Immature natural killer cell (primary cell): ENCODE measurements at places on chromosomes 6 and 20.
A peak's percentile ranks its signal among the peaks of the same experiment; 100 is the strongest.

DNA sequence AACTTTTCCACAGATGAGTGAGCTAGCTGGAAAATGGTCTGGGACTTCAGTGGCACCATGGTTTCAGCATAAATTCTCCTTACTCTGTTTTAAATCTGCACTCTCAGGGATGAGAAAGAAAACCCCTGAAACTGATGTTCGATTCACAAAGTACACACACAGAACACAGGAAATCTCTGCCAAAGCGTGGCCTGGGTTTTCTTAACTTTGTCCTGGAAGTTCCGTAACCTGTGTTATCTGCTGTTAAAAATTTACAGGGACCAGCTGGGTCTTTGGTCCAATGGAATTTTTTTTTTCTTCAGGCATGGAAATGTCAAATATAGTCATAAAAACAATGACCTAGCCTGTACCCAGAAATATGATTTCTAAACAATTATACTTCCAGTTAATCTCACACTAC, 7.3 kb downstream of the SCML4 start:
- no peak for DNase-seq

DNA sequence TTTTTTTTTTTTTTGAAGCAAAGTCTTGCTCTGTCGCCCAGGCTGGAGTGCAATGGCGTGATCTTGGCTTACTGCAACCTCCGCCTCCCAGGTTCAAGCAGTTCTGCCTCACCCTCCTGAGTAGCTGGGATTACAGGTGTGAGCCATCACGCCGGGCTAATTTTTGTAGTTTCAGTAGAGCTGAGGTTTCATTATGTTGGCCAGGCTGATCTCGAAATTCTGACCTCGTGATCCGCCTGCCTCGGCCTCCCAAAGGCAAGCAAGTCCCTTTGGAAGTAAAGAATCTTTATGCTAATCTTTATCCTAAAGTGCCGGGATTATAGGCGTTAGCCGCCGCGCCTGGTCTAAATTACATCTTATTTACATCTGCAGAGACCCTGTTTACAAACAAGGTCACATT, 1.5 kb downstream of the PSMG4 start:
- DNase-seq: no peak

DNA sequence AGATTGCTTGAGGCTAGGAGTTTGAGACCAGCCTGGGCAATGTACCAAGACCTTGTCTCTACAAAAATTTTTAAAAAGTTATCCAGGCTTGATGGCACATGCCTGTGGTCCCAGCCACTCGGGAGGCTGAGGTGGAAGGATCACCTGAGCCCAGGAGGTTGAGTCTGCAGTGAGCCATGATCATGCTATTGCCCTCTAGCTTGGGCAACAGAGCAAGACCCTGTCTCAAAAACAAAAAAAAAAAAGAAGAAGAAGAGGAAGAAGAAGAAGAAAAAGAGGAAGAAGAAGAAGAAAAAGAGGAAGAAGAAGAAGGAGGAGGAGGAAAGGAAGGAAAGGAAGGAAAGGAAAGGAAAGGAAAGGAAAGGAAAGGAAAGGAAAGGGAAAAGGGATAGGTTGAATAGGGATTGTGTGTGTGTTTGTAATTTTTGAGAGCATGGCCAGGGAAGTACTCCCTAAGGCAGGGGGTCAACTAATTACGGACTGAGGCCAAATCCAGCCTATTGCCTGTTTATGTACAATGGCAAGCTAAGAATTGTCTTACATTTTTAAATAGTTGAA, 43.0 kb upstream of the ZNF217 start:
- DNase-seq: no peak

DNA sequence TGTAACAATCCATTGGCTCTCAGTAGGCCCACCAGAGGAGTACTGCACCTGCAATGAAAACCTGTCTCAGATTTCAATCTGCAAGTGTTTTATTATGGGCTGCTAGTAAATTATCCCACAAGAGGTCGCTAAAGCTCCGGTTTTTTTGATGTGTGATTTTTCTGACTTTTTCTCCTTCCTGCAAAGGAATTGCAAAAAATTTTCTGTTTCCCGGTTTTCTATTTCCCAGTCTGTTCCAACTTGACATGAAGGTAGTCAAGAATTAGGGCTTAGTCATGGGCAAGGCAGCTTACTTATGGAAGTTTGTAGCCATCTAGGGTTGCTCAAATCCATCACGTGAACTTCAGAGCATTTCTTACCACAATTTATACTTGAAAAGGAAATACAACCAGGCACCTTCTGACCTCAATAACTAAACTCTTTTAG, 38.5 kb upstream of the AHI1 start:
- peak; percentile 63 for DNase-seq

DNA sequence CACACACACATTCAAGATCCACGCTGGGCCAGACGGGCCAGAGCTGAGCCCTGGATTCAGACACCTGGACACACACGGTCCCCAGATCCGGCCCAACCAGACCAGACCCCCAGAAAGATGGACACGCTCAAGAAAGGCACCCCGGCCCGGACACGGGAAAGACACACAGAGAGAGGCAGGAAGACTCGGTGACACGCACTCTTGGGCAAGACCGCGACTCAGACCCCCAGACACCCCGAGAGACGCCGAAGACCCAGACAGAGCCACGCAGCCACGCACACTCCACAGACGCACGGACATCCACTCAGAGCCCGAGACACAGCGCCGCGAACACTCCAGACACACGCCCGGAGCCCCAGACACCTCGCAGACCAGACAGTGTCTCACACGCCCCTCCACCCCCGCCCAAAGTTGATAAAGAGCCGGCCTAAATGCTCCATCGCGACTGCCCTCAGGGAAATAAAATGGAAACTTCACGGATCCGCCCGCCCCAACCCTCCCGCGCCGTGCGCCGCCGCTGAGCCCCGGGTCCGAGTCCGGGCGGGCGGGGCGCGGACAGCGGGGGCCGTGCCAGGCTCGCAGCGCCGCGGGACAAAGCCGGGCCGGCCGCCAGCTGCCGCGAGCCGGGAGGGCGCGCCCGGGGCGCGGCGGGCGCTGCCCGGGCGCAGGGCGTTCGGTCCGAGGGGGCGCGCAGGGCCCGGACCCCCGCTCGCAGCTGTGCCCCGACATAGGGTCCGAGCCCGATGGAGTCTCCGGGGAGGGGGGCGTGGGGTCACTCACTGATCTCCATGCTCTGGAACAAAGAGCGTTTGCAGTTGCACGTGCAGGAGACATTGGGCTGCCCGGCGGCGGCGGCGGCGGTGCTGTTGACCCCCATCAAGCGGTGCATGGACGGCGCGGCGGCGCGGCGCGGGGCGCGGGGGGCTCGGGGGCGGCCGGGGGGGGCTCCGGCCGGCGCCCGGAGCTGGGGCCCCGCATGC, 831 bp downstream of the PMEPA1 start:
- peak; percentile 21 for DNase-seq

- DNase-seq: peak; percentile 72
Observed at GRCh38 chr6:32154514-32155161, 697 bp downstream of the PPT2 start.

DNA sequence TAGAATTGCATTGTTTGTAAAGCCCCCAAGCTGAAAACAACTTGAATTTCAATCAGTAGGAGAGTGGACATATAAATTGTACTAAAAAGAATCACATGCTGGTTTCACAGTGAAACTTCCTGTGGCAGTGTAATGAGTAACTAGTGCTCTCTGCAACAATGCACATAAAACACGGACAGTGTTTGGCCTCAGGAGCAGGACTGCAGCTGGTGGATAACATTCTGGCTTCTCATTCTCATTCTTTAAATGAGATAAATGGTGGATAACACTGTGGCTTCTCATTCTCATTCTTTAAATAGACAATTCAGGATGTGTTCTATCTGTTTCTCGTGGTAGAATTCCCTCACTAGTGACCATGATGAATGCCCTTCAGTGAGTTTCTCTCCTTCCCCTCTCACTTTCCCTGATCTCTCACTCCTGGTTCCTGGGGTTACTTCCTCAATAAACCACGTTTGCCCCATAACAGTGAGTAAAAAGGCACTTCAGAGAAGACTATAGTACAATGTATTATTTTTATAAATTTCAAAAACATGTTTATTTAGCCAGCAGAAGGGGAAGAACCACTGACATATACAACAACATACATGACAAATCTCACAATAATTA, 59.9 kb downstream of the SLC22A2 start:
- DNase-seq: no peak

DNA sequence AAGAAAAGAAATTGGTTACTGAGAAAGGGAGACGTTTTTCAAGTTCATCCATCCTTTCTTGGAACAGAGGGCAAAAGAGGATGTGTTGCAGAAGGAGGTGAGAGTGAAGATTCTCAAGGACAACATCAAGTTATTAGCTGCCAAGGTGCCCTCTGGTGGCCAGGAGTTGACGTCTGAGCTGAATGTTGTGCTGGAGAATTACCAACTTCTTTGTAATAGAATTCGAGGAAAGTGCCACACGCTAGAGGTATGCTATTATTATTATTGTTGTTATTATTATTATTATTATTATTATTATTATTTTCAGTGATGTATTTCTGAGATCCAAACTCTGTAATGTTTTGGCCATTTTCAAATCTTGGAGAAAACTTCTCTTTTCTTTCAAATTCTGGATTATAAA, 197.0 kb downstream of the UTRN start:
- peak; percentile 30 for DNase-seq

GRCh38 chr6:28167068-28167467, 25.4 kb downstream of the ZKSCAN8 start:
- no peak for DNase-seq

DNA sequence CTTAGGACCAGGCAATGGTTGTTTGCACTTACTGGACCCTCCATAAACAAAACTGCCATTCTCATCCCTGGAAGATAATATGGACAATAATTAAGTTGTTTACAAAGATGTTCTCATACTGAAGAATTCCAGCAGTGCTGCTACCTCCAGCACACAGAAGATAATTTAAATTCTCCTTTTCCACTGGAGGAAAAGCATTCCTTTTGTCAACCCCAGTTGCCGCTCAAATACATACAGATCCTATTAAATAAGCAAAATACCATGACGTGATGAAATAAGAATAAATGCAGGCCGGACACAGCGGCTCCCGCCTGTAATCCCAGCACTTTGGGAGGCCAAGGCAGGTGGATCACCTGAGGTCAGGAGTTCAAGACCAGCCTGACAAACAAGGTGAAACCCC, 54.5 kb upstream of the IPCEF1 start:
- no peak for DNase-seq

DNA sequence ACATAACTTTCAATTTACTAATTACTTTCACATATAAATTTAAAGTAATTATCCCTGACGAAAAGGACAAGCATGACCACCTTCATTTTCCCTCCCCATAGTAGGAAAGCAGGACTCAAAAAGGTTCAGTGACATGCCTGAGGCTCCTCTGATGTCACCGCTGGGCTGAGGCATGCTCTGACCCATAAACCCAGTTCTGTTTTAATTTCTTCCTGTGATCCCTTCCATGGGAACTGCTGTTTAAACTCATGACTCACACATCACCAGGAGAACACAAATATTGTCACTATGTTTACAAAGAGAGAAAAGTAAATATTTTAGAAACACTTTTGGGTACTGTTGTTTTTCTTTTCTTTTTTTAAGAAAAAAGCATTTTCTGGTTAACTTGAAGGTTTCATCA, 38.0 kb upstream of the NR2E1 start:
- no peak for DNase-seq

DNA sequence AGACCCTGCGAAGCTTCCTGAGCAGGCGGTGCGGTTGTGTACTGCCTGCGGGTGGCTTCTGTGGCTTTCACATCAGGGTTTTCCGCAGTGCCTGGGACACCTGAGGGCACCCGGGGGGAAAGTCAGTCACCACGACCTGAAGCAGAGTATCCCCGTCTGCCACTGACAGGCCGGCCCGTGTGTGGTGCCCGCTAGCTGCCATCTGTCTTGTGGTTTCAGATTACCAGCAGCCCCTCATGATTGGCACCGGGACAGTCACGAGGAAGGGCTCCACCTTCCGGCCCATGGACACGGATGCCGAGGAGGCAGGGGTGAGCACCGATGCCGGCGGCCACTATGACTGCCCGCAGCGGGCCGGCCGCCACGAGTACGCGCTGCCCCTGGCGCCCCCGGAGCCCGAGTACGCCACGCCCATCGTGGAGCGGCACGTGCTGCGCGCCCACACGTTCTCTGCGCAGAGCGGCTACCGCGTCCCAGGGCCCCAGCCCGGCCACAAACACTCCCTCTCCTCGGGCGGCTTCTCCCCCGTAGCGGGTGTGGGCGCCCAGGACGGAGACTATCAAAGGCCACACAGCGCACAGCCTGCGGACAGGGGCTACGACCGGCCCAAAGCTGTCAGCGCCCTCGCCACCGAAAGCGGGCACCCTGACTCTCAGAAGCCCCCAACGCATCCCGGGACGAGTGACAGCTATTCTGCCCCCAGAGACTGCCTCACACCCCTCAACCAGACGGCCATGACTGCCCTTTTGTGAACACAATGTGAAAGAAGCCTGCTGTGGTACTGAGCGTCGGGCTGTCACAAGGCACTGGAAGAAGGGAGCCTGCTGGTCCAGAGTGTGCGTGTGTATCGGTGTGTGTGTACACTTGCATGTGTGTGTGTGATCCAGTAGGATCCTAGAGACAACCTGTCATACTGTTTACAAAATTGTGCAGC, 54.4 kb downstream of the GOPC start:
- peak; percentile 65 for DNase-seq

DNA sequence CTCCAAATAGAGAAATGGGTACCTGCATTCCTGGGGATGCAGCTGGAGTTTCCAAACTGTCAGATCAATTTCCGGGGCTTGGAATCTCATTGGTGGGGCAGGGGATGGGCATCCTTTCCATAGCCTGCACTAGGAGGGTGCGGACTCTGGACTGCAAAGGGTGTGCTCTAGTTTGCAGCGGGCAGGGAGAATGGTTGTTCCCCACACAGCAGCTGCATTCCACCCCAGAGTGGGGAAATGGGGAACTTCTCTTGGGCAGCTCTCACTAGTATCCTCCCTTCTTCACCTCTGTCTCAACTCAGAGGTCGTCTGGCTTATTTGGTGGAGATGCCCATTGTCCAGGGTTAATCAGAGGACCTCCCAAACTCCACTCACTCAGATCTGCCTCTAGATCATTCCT, 34.5 kb upstream of the CDKN1A start:
- no peak for DNase-seq

GRCh38 chr6:119428633-119429032, 79.1 kb upstream of the MAN1A1 start:
- DNase-seq: no peak

- DNase-seq: no peak
Observed at GRCh38 chr20:38728911-38729642, 4.8 kb downstream of the SLC32A1 start.

GRCh38 chr6:150068720-150069648, at the start of gene ULBP3:
TSS of gene ULBP3 (minus strand) at chr6:150069121. CDS start at chr6:150069066, 55 bp downstream.
- DNase-seq: peak; percentile 57

DNA sequence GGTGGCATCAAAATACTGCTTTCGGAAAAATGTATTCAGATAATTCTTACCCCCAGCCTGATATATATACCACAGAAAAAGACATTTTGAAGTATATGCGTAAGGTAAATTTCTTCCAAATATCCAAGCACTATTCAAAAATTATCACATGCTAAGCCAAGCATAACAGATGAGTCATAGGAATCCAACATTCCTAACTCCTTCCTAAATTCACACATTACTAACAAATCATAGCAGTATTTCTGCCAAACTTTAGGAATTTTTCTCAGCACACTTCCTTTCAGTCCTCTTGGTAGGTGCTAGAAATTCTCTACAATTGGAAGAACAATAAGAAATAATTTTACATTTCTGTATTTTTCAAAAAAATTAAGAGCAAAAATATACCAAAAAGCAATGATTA, 417.5 kb downstream of the EYS start:
- no peak for DNase-seq

GRCh38 chr6:37612475-37612874, 85.2 kb downstream of the MDGA1 start:
- no peak for DNase-seq
